ENCODE measurements at places on chromosomes 3 and 15.

GRCh38 chr15:74616366-74616939, 817 bp downstream of the CLK3 start:
- DNase-seq, result no peak

DNA sequence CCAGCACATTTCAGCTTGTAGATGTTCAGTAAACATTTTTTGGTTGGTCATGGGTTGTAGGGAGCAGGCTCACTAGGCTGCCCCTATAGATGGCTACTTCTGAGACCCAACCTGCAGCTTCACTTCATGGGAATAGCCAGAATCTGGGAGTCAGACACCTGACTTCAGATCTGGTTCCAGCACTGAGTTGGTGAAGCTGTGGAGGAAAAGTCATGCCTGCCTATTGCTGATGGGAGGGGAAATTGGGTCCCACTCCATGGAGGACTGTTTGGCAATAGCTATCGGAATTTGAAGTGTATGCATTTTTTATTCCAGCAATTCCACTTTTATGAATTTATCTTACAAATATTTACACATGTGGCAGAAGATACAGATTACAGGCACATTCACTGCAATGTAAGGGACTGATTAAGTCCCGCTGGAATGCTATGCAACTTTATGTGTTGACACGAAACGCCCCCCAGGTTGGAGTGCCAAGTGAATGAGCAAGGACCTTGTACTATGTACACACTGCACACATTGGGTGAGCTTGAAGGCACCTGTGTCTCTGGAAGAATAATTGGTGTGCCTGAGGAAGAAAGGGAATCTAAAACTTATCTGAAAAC, 7.8 kb upstream of the CCR1 start:
- no peak for DNase-seq

DNA sequence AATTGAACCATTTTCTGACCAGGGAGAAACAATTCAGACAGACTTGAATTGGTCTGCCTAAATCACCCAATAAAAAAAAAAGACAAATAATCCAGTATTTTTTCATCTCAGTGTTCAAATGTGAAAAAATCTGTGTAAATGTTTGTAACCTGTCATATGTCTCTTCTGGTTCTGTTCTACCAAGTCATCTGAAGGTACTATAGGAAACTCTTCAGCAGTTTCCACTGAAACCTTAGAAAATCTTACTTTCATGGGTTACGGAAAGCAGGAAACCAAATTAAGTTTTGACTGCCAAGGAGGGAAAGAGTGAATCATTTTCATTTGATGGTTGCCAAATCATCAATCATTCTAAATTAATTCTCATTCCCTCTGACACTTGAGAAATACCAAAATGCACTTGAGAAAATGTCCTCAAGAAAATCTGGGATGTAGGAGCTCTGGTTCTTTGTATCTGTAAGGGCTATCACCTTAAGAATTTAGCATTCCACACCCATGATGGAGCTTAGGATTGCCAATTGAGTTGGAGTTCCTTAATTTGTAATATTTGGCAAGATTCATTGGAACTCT, 278.2 kb upstream of the KCNH8 start:
- DNase-seq, result no peak

GRCh38 chr3:13532631-13533030, 16.3 kb upstream of the FBLN2 start:
- DNase-seq, result no peak

- no peak for DNase-seq
Observed at GRCh38 chr15:69577397-69577796, 124.8 kb downstream of the RPLP1 start.

GRCh38 chr3:39226106-39226741, 33.8 kb upstream of the XIRP1 start:
- DNase-seq, result no peak

DNA sequence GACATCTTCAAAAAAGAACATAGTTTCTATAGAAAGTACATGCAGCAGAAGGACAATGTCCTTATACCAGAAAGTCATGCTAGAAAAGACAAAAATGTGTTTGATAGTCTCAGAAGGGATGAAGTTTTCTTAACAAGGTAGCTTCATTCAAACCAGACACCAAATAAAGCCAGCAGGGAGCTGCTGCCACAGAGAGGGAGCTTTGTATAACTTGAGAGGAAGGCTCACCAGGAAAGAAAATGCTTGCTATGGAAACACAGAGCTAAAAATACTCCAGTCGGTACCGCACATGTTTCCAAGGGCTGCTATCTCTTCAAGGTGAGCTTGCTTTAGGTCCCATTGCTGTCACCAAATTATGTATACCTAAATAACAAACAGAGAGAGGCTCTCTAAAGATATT, 1074.8 kb upstream of the ALCAM start:
- no peak for DNase-seq

DNA sequence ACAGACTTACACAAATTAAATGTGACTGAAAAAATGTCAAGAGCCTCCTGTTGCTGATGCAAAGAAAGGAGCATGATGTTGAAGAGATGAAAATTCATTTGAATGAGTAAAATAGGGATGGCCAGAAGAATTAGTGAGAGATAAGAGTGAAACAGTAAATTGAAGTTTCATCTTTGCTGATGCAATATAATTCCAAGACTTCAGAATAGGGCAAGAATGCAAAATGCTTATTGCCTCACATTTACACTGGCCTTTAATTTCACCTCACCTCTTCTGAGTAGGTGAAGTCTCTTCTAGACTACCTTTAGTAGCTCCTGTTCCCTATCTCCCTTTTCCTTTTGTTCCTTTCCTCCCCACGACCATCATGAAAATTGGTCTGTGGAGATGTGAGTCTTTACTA, 15.3 kb upstream of the MAPK6 start:
- DNase-seq, result no peak

GRCh38 chr15:40098489-40099261, 10.0 kb downstream of the BMF start:
- DNase-seq, result peak; percentile 95

GRCh38 chr3:57803647-57804081, 47.6 kb downstream of the SLMAP start:
- peak; percentile 93 for DNase-seq

- DNase-seq, result no peak
Observed at GRCh38 chr3:58026598-58026997, 18.4 kb downstream of the FLNB start.

DNA sequence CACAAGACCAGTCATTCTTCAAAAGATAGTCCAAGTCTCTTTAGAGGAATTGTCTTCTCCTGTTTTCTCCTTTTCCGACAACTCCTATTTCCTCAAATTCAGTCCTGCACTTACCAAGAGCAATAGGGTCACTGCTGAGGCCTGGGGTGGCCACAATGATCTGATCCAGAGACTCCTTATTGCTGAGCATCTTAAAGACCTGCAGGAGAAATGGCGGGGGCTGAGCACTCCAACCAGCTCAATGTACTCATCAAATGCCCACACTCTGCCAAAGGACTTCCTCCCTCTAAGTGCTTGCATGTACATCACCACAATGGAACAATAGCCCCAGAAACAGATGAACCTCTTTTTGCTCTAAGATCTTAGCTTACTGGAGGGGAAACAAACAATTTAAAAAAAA, 9.6 kb downstream of the UBL7 start:
- DNase-seq, result no peak

DNA sequence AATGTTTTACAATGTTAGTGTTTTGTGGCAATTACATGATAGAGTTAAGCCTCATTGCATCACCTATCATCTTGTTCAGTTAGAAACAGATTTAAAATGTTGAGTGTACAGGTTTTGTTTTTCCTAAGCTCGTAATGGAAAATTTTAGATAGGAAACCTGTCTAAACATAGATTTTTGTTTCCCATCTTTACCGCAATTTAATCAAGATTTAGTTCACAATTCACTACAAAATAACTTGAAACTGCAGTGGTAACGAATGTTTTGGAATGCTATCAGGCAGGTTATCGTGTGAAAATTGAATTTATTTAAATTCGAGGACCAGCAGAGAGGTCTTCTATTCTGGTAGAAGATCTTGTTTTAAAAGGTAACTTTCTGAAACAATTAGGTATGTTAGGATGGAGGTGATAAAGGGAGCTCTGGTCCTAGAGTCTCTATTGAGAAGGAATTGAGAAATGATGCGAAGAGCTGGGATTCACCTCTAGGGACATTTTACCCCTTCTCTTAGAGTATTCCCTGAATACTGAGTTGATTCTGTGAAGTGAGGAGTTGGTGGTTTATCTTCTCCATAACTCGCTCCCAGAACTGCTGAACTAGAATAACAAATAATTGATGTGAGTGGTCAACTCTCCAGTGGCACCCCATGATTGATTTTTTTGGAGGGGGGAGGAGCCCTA, 1.4 kb downstream of the DOCK3 start:
- DNase-seq, result no peak

DNA sequence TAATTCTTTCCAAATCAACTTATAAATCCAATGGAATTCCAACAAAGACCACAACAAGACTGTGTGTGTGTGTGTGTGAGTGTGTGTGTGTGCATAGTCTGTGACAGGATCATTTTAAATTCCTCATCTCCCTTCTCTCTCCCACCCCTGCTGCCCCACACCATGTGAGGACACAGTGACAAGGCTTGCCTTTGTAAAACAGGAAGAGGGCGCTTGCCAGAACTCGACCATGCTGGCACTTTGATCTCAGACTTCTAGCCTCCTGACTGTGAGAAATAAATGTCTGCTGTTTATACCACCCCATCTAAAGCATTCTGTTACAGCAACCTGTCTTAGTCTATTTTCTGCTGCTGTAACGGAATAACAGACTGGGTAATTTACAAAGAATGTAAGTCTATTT, 99.1 kb downstream of the NSMCE3 start:
- DNase-seq, result peak; percentile 26

DNA sequence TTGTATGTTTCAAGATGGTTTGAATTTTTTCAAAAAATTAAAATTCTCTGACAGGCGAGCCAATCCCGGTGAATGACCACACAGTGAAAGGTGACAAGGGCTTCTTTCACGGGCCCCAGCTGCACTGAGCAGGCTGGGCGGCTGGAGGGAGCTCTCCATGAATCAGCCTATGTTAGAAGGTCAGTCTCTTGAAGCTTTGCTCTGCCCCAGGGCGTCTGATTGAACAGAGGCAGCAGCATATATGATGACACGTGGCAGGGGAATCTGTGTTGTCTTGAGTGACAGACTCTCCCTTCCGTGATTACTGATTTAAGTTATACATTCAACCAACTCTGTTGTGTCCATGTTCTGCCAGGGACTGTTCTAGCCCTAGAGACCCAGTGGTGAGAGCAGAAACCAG, 51.5 kb downstream of the ISG20 start:
- peak; percentile 97 for DNase-seq

- no peak for DNase-seq
Observed at GRCh38 chr15:29074045-29074444, 188.3 kb downstream of the APBA2 start.

DNA sequence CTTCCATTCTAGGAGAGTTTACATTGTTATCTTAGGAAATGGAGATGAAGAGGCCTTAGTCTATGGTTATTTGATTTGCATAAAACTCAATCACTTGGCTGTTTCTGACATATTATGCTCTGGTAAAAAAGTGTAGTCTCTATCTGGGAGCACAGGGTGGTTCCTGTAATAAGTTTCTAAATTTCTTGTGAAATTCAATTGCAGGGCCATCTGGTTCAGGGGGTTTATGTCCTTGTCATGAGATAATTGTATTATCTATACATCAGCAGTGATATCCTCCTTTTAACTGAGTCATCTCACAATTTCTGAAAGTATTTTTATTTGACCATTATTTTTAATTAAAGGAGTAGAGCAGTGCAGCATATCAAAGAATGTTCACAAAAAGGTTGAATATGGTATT, 203.3 kb downstream of the MFSD1 start:
- DNase-seq, result no peak

DNA sequence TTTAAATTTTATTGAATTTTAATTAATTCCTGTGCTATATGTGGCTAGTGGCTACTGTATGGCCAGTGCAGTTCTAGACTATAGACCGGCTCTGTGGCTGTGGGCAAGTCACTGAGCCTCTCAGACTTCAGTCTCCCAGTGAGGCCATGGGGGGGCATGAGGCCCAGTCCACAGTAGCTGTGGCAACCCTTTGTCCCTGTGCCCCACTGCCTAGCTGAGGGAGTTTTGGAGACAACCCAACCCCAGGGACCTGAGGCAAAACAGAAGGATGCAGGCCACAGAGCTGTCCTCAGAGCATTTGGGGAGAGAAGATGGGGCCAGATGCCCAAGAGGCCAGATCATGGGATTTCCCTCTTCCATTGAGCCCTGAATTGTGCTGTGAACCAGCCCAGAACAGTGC, 18.9 kb upstream of the POC1A start:
- DNase-seq, result no peak

DNA sequence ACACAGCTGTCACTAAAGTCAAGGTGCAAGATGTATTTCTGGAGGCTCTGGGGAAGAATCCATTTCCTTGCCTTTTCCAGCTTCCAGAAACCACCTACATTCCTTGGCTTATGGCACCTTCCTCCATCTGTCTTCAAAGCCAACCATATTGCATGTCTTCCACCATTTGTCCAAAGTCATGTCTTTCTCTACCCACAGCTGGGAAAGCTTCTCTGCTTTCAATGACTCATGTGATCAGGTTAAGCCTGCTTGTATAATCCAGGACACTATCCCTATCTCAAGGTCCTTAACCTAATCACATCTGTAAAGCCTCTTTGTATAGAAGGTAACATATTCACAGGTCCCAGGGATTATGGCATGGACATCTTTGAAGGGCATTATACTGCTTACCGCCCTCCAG, 14.2 kb downstream of the ARHGAP31 start:
- DNase-seq, result no peak

- peak; percentile 56 for DNase-seq
Observed at GRCh38 chr3:3053974-3054373, 56.2 kb downstream of the IL5RA start.

GRCh38 chr3:94779699-94780098, 716.8 kb downstream of the NSUN3 start:
- no peak for DNase-seq

- DNase-seq, result peak; percentile 95
Observed at GRCh38 chr3:152621006-152621868, 213.7 kb upstream of the P2RY1 start.

DNA sequence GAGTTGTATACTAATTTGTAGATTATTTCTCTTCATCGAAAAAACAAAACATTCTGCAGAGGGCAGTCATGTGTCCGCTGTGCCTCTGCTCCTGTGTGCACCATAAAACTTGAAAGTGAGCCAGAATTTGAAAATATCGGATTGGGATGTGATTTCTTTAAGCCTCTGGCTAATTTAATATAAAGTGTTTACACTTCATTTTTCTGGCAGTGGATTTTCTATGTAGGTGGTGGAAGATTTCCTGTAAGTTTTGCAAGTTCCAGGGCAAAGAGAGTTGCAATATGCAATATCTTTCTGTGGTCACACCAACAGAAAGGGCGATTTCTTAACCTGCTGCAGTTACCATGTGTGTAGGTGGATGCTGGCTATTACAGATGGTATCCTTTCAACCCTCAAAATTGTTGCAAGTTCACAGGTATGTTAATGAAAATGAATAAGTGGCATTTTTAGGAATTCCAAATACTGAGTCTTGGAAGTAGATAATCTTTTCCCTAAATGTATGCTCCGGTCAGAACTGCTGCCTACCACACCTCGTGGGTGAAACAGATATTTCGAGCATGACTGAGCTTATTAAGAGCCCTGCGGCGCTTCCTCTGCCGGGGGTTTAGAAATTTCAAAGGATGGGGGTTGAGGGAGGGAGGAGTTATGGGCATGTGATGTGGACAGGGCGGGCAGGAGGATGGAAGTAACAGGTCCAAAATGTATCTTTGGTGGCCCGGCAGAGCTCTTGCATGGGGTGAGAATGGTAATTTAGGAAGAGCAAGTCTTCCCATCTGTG, 134.0 kb downstream of the PGPEP1L start:
- peak; percentile 95 for DNase-seq
